Activated CD8-positive, alpha-beta memory T cell treated with anti-CD3 and anti-CD28 coated beads for 48 hours (primary cell): ENCODE measurements at places on chromosomes 11 and 22.
A peak's percentile ranks its signal among the peaks of the same experiment; 100 is the strongest.

DNA sequence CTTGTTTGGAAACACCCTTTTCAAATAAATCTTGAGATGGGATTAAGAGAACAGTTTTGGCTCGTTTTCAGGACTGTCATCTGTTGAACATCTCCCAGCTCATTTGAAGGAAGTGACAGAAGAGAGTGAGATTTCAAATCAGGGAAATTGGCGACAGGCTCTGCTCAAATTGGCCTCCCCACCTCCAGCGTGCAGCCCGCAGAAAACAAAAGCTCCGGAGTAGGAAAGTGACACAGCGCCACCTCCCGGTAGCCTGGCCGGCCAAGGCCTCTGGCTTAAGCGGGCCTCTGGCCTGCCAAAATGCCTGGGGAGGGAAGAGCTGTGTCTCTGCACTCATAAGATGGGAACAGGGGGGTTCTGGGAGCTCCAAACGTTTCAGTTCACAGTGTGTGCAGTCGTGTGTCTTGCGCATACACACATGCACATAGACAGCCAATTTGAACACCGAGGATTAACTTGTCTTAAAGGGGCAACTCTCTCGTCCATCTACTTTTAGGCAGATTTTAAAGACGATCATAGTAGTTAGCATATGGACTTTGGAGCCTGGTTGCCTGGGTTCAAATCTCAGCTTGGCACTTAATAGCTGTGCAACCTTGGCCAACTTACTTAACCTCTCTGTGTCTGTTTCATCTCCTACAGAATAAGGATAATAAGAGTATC is 132.7 kb upstream of the RCN1 start:
- peak; percentile 15 for DNase-seq

- no peak for DNase-seq
Measured at GRCh38 chr22:27879923-27880322, 39.1 kb downstream of the PITPNB start.

DNA sequence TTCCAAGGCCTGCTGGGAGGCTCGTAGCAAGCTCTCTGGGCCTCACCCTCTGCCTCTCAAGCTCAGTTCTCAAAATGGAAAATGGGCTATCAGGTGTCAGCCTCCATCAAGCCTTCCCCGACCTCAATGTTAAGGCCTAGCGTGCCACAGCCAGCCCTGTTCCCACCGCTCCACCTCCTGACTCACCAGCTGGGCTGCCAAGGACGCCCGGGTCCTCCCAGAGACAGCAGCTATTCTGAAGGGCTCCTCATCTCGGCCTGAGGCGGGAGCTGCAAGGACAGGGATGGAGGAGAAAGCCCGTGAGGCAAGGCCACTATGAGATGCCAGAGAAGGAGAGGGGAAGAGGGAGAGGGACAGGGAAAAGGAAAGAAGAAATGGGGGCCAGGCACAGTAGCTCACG is 19.9 kb downstream of the ARAP1 start:
- no peak for DNase-seq

DNA sequence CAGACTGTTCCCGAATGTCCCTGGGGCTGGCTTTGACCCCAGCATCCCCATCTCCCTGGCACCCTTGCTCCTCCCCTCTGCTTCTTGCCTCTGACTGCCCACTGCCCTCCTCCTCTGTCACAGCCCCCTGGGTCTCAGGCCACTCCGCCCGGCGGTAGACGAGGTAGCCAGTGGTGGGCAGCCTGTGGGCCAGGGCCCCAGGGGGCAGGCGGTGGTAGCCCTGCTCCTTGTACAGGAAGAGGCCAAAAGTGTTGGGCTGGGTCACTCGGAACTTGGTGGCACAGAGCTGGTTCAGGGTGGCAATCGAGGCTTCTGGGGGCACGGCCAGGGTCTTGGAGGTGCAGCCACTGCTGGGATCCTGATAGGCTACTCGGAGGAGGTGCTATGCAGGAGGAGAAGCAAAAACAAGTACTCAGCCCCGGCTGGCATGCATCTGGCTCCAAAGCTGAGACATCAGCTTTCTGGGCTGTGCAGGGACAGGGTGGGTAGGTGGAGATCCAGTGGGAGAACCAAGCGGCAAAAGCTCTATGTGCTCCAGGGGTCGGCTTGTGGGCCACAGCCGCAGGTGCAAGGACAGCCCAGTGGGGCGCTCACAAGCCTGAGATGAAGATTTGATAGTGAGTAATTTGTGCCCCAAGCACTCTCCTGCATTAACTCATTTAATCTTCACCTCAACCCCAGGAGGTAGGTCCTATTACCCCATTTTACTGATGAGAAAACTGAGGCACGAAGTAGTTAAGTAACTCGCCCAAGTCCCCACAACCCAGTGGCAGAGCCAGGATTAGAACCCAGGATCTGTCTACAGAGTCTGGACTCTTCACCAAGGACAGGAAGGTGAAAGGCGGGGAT is 3.6 kb downstream of the RIN1 start:
- DNase-seq: no peak

DNA sequence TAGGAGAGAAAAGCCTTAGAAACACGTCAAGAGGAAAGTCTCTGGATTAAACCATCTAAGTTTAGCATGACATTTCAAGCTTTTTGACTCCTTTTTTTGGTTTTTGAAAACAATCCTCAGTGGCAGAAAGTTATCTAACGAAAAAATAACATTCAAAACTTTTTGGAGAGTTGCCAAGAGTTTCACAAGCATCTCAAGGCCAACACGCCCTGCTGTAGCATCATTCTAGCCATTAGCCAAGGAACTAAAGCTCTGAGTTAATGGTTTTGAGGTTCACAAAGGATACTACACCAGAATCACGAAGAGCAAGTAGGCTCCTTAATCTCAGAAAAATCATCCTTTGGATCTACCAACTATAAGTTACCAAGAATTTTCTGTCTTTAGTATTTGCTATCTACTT is 94.8 kb downstream of the PICALM start:
- no peak for DNase-seq

DNA sequence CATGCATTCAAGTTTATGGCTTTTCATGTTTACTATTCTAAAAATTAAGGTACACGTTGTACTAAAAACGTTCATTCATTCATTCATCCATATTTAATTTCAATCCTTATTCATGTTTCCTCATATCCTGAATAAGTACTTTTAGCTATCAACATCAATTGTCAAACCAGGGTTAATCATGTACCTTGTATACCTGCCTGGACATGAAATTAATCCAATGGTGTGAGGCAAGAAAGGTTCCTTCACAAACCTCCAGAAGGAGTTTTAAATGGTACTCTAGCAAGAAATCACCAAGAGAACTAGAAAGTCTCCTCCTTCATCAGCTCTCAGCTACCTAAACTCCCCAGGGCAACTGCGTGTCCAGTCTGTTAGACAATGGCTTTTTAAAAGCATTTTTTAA is 33.4 kb downstream of the TMEM123 start:
- DNase-seq: no peak

DNA sequence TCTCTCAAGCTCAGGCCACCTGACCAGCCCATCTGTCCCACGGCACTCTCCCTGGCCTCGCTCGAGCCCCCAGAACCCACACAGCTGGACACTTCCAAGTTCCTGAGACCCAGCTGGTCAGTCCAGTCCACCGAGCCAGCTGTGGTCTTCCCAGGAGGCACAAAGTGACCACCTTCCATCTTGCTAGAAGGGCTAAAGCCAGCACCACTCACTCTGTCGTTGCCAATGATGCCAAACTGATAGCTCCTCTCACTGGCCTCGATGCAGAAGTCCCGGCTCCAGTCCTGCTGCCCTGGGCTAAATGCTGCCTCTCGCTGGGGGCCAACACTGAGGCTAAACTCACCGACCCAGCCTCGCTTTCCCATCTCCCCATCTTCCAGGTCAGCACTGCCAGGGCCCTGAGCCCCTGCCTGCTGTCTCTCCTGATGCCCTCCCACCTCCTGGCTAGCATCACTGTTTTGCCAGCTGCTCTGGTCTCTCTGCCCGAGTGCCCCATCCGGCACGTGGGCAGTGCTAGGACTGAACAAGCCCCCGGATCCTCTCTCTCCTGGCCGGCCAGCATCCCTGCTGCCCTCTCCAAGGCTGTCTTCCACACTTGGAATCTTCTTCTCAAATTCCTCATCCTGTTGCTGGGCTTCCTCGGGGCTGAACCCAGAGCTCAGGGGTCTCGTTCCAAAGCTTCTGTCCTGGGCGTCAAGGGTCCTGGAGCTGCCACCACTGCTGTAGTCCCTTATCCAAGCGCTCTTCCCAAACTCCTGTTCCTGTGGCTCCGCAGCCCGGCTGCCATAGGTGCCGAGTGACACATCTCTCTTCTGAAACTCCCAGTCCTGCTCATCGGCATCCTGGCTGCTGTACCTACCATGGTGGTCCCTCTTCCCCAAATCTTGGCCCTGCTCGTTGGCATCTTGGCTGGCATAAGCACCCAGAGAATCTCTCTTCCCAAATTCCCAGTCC is 15.4 kb downstream of the TNKS1BP1 start:
- no peak for DNase-seq
